ENCODE measurements at places on chromosomes 6 and 20.

- no peak for DNase-seq
These were observed 12.4 kb downstream of the MAP1LC3A start for GRCh38 chr20:34570859-34571306.

DNA sequence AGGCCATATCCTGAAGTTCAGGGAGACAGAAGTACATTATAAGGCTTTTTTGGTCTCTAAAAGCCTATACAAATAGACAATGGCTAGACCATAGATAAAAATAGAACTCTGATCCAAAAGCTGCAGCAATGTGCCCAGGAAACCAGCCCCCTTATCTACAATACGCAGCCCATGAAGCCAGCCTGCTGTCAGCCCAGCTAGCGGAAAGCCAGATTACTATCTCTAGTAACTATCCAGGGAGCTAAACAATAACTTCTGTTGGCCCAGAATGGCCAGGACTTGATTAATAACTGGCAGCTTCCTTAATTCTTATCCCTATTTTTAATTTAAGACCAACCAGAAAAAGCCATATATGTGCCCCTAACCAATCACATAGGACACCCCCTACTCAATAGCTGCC, 160.4 kb upstream of the SMLR1 start:
- no peak for DNase-seq

- no peak for DNase-seq
These were observed 87.7 kb downstream of the SGK1 start for GRCh38 chr6:134230087-134230700.

GRCh38 chr6:137877113-137877512, 10.1 kb downstream of the TNFAIP3 start:
- DNase-seq, result no peak

GRCh38 chr20:31579245-31579644, 25.8 kb upstream of the ID1 start:
- DNase-seq, result no peak

GRCh38 chr6:155352811-155353210, 38.5 kb upstream of the TFB1M start:
- no peak for DNase-seq

DNA sequence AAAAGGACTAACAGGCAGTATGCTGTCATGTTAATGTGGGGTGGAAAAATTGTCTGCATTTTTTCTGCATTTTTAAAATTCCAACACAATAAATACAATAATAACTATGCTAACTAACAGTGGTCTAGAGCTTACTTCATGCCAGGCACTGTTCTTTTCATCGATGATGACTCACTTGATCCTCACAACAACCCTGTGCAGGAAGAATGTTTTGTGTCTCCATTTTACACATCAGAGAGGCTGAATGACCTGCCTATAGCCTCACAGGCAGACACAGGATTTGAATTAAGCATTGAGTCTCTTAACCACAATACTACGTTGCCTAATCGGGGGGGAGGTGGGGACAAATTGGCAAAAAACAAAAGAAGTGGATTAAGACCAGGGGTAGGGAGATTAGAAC, 26.9 kb upstream of the FANCE start:
- no peak for DNase-seq

DNA sequence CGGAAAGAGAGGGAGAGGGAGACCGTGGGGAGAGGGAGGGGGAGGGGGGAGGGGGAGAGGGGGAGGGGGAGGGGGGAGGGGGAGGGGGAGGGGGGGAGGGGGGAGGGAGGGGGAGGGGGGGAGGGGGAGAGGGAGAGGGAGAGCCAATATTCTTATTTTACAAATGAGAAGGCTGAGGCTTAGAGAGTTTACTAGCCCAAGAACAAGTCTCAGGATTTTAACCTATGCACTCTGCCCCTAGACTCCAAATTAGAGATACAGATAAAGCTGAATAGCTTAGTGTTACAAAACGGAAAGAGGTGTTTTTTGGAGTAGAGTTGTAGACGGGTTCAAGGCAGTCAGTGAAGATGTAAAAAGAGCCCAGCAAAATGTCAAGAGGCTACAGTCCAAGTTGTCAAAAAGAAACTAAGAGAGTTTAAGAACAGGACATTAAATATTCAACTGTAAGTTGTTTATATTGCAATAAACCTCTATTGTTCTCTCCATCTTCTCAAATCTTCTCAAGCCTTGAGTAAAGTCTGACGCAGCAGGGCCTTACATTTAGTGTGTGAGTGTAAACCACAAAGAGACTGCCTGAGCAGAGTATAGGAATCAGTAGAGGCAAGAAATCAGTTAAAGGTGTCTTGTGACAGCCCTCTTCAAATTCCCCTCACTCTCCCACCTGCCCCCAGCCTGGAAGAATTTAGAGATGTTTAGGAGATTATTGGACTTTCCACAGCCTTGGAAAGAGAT, 34.9 kb upstream of the AKIRIN2 start:
- no peak for DNase-seq

DNA sequence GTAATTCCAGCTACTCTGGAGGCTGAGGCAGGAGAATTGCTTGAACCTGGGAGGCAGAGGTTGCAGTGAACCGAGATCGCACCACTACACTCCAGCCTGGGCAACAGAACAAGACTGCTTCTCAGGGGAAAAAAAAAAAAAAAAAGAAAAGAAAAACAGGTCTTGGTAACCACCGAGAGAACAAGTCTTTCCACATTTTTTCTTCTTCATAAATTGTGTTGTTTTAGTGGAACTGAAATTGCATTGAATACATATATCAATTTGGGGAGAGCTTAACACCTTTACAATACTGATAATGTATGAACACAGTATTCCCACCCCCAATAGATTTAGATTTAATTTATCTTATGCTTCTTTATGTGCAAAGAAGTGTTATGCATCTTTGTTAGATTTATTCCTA, 70.0 kb upstream of the PLEKHG1 start:
- no peak for DNase-seq

GRCh38 chr6:15408008-15408407, 162.1 kb downstream of the JARID2 start:
- no peak for DNase-seq

- no peak for DNase-seq
These were observed 393.7 kb downstream of the UTRN start for GRCh38 chr6:144678844-144679243.

DNA sequence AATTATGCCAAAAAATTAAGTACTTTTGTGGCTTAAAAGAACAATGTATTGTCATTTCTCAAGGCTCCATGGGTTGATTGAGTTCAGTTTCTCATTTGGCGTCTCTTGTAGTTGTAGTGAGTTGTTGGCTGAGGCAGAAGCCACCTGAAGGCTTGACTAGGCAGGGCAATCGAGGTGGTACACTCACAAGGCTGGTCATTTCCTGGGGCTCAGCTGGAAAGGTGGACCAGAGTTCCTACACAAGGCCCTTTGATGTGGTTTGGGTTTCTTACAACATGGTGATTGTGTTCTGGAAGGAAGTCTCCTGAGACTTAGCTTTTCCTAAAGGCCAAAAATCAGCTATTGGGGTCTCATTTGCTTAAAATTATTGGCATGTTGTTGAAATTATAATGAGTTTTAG, 22.6 kb downstream of the MAS1 start:
- no peak for DNase-seq

- DNase-seq, result no peak
These were observed 121.1 kb upstream of the COL21A1 start for GRCh38 chr6:56368491-56368890.
